ENCODE measurements at places on chromosomes 1 and 21.

DNA sequence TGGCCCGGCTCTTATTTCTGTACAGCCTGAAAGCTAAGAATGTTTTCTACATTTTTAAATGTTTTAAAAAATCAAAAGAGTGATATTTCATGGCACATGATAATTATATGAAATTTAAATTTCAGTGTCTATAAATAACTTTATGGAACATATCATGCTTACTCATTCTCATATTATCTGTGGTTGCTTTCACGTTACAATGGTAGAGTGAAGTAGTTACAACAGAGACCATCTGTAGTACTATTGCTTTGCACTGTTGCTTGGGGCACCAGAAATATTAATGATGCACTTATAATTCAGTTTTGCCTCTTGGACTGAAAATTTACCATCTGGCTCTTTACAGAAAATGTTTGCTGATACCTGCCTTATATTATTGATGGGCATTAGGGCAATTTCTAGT lies 481.6 kb downstream of the PLPP3 start:
- no peak for DNase-seq

GRCh38 chr1:16443975-16444770 lies 3.6 kb downstream of the NECAP2 start:
- DNase-seq: no peak

DNA sequence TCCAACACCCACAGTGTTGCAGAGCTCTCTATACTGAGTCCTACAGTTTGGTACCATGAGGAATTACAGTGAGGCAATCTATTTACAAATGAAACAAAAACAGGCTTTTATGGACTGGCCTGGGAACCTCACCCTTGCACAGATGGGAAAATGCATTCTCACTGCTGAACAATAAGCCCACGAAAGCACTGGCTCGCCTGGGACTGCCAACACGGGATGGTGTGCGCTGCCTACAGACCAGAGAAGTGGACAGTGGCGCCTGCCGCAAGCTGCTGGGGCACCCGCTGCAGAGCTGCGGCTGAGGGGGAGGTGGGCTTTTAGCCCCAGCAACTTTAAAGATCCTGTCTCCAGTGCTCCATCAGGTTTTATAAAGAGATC lies 28.5 kb upstream of the ABCG1 start:
- no peak for DNase-seq

DNA sequence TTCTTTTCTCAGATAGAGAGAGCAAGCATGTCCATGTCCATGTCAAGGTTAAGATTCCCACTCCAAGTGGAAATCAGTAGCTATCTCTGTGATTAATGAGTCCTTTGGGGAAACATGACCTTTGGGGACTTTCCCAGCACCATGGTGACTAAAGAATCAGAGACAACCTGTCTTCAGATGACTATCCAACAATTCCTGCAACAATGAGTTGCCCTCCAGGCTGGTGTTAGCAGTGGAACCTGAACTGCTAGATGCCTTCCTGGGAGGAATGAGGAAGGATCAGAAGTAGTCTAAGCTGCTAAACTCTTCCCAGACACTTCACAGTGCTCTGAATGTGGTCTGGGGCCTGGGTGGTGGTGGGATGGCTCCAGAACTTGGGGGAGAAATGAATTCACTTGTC lies 6.5 kb downstream of the S100A9 start:
- no peak for DNase-seq

GRCh38 chr21:36171336-36171735 lies 14.7 kb downstream of the DOP1B start:
- DNase-seq: no peak

DNA sequence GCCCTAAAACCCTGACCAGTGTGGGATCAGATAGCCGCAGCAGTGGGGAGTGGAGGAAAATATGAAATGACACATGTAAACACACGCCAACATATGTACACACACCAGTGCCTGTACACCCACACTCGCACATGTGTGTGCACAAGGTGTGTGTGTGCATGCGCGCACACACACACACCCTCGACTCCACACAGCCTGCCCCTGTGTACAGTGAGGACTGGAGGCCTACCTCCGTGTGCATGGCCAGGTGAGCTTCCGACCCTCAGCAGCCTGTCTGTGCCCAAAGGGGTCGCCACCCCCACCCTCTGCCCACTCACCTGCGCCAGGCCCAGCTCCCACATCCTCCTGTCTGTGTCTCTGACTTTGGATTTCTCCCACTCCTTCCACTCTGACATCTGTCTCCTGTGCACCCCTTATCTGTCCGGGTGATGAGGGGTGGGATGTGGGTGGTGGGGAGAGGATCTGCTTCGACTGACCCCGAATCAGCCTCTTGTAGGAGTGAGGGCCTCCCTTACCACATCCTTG lies 31.7 kb downstream of the CITED4 start:
- no peak for DNase-seq

Measured in BJ (cell line).